ENCODE measurements at places on chromosomes 5 and 9.

DNA sequence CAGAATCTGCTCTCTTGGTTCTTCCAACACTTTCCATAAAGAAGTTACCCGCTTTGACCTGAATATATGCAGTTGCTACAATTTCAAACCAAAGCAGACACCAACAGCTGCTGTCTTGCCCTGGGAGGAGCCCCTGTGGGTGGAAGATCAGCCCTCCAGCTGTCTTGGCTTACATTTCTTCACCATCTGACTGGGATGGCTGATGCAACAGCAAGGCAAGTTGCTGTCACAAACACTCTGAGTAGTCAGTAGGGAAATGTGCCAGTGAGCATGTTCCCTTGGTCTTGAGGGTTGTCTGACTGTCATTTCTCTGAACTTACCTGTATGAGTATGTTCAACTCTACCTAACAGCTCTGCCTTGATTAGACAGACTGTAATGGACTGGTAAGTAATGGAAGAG, 152.9 kb downstream of the SGCD start:
- peak; percentile 52 for DNase-seq
- peaks cover 5% of the 10 kb centered on the region for H3K4me1 ChIP-seq
- no peak overlapping the region for H3K4me3 ChIP-seq
- no peaks in the 10 kb centered on the region for H3K27me3 ChIP-seq
- peak overlapping the region; percentile 42 for H3K27ac ChIP-seq

- DNase-seq, result no peak
- H3K4me3 ChIP-seq, result no peak overlapping the region
- H3K27me3 ChIP-seq, result no peaks in the 10 kb centered on the region
- no peak overlapping the region for H3K27ac ChIP-seq
- H3K4me1 ChIP-seq, result no peaks in the 10 kb centered on the region
These were observed 128.9 kb downstream of the PDE8B start for GRCh38 chr5:77339337-77339890.

- no peaks in the 10 kb centered on the region for H3K4me1 ChIP-seq
- DNase-seq, result no peak
- no peak overlapping the region for H3K4me3 ChIP-seq
These were observed 59.2 kb upstream of the IRX2 start for GRCh38 chr5:2810644-2811043.

GRCh38 chr5:168875832-168876231, 296.7 kb upstream of the PANK3 start:
- H3K27me3 ChIP-seq, result peaks cover 12% of the 10 kb centered on the region
- DNase-seq, result no peak
- no peak overlapping the region for H3K27ac ChIP-seq

- no peak within 1 kb of the TSS for H3K27ac ChIP-seq
- peaks cover 27% of the 10 kb centered on the region for H3K27me3 ChIP-seq
- H3K4me1 ChIP-seq, result no peaks in the 10 kb centered on the region
- DNase-seq, result no peak
- H3K36me3 ChIP-seq, result no peaks in the 10 kb centered on the region
These were observed at the start of gene SLC46A2 for GRCh38 chr9:112890106-112891081. SLC46A2 (minus strand) TSS chr9:112890876; CDS start chr9:112890681, 195 bp downstream.

DNA sequence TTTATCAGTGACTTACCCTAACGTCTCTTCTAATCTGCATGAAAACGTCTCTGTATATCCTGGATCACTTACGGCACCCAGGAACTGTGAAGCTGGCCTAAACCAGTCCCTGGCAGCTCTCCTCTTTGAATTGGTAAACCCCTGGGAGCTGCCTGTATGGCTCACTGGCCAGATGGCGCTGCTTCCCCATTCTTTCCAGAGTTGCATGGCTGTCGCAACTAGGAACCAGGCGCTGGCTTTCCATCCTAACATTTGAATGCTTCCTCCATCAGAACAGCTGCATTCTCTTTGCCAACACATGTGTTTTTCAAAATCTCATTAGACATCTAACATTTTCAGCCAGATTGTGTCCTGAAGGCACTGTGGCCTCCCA, 8.0 kb upstream of the PCA3 start:
- H3K4me3 ChIP-seq, result no peak overlapping the region
- H3K27me3 ChIP-seq, result peaks cover 3% of the 10 kb centered on the region
- H3K27ac ChIP-seq, result no peak overlapping the region
- no peaks in the 10 kb centered on the region for H3K36me3 ChIP-seq
- DNase-seq, result no peak

DNA sequence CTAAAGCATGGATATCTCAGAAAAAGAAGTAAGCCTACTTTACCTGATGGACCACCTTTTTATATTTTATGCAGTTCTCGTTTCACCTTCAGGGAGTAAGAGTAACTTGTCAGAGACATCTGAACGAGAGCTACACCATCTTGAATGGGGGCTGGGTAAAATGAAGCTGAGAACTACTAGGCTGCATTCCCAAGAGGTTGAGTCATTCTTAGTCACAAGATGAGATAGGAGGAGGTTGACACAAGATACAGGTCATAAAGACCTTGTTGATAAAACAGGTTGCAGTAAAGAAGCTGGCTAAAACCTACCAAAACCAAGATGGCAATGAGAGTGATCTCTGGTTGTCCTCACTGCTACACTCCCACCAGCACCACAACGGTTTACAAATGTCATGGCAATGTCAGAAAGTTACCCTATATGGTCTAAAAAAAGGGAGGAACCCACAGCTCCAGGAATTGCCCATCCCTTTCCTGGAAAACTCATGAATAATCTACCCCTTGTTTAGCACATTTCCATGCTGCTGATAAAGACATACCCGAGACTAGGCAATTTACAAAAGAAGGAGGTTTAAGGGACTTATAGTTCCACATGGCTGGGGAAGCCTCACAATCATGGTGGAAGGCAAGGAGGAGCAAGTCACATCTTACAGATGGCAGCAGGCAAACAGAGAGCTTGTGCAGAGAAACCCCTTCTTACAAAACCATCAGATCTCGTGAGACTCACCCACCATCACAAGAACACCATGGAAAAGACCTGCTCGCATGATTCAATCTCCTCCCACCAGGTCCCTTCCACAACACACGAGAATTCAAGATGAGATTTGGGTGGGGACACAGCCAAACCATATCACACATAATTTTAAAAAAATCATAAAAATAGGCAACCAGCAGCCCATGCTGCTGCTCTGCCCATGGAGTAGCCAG, 62.5 kb downstream of the GIN1 start:
- DNase-seq, result no peak
- peaks cover 4% of the 10 kb centered on the region for H3K4me1 ChIP-seq
- H3K27ac ChIP-seq, result no peak overlapping the region

- no peaks in the 10 kb centered on the region for H3K36me3 ChIP-seq
- no peak for DNase-seq
- peaks cover 41% of the 10 kb centered on the region for H3K4me1 ChIP-seq
- H3K27ac ChIP-seq, result peak overlapping the region; percentile 85
- H3K4me3 ChIP-seq, result peak overlapping the region; percentile 86
These were observed 1.1 kb upstream of the TSPAN17 start for GRCh38 chr5:176646049-176646706.

DNA sequence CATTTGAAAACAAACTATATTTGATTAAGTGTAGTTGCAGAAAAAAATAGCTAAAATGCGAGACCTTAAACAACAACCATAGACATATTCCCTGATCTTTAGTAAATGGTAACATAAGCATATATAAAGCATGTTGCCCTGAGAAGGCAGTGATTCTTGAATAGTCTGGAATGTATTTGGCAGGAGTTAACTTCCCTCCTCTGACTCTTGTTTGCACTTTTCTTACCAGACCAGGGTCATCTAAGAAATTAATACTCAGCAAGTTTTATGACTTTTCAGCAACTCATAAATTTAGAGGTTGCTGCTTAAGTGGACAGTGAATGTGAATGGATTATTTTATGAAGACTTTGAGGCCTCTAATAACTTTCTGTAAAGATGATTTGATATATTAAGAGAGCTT, 55.3 kb upstream of the NUDT12 start:
- DNase-seq, result no peak
- H3K4me3 ChIP-seq, result no peak overlapping the region
- no peaks in the 10 kb centered on the region for H3K4me1 ChIP-seq
- H3K27ac ChIP-seq, result no peak overlapping the region

- no peaks in the 10 kb centered on the region for H3K4me1 ChIP-seq
- no peaks in the 10 kb centered on the region for H3K36me3 ChIP-seq
- no peak overlapping the region for H3K4me3 ChIP-seq
- DNase-seq, result no peak
- H3K27ac ChIP-seq, result no peak overlapping the region
- H3K27me3 ChIP-seq, result no peaks in the 10 kb centered on the region
These were observed 376.0 kb upstream of the IRX2 start for GRCh38 chr5:3127423-3127911.

- no peaks in the 10 kb centered on the region for H3K27me3 ChIP-seq
- no peaks in the 10 kb centered on the region for H3K36me3 ChIP-seq
- H3K4me3 ChIP-seq, result no peak overlapping the region
- H3K4me1 ChIP-seq, result peaks cover 56% of the 10 kb centered on the region
These were observed 18.8 kb downstream of the BICD2 start for GRCh38 chr9:92745881-92746280.

- no peaks in the 10 kb centered on the region for H3K36me3 ChIP-seq
- no peak overlapping the region for H3K4me3 ChIP-seq
- H3K4me1 ChIP-seq, result no peaks in the 10 kb centered on the region
- DNase-seq, result no peak
- H3K27ac ChIP-seq, result no peak overlapping the region
- H3K27me3 ChIP-seq, result no peaks in the 10 kb centered on the region
These were observed 22.2 kb downstream of the LURAP1L start for GRCh38 chr9:12797037-12797436.

DNA sequence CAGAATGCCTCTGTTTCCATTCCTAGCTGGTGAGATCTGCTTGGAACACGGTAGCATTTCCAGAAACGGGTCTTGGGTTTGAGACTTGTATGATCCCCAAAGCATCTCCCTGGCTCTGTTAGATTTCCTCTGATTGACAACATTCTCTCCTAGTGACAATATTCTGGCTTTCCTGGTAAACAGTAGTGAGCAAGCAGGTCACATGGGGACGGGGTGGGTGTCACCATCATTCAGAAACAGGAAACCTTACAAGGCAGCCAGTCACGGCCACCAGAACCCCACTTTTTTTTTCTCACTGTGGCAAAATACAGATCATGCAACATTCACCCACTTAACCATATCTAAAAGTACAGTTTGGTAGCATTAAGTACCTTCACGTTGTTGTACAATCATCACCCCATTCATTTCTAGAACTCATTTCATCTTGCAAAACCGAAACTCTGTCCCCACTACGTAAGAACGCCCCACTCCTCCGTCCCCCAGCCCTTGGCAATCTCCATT, 90.1 kb upstream of the LMX1B start:
- peak overlapping the region; percentile 19 for H3K27ac ChIP-seq
- no peaks in the 10 kb centered on the region for H3K36me3 ChIP-seq
- peak; percentile 77 for DNase-seq
- no peak overlapping the region for H3K4me3 ChIP-seq
- peaks cover 21% of the 10 kb centered on the region for H3K27me3 ChIP-seq

DNA sequence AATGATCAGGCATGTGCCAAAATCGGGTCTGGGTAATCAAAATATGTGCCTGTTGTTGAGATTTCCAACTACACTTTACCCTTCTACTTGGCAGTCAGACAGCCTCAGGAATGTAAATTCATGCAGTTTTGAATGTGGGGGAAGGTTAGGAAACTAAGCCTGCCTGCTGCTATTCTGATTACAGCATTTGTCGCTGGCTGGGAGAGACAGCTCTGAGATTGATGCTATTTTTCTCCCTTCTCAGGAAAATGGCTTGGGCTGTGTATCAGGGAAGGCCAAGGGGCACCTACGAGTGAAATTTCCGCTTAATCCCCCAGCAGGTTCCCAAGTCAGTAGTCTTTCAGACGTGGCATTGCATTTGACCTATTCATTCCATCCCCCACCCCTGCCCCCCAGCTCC, 3.6 kb upstream of the RGS7BP start:
- no peak for DNase-seq
- H3K27ac ChIP-seq, result no peak overlapping the region
- no peak overlapping the region for H3K4me3 ChIP-seq
- H3K4me1 ChIP-seq, result peaks cover 6% of the 10 kb centered on the region

DNA sequence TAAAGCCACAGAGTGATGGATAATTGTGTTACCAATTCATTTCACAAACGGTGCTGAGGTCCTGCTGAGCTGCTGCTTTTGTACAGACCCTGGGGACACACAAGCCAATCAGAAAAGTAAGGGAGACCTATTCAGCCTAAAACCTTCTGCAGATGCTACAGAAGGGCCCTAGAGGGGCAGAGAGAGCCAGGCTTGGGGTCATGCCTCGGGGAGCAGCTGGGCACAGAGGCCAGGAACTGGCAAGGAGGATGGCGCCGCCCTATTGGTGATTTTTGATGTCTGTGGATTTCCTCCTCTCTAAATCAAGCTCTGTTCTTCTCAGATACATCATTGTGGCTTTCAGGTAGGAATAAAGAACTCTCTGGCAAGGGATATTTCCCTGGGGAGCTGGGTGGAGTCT, 181.9 kb downstream of the ZNF462 start:
- H3K4me1 ChIP-seq, result no peaks in the 10 kb centered on the region
- H3K36me3 ChIP-seq, result no peaks in the 10 kb centered on the region
- no peak overlapping the region for H3K4me3 ChIP-seq
- H3K27me3 ChIP-seq, result no peaks in the 10 kb centered on the region

DNA sequence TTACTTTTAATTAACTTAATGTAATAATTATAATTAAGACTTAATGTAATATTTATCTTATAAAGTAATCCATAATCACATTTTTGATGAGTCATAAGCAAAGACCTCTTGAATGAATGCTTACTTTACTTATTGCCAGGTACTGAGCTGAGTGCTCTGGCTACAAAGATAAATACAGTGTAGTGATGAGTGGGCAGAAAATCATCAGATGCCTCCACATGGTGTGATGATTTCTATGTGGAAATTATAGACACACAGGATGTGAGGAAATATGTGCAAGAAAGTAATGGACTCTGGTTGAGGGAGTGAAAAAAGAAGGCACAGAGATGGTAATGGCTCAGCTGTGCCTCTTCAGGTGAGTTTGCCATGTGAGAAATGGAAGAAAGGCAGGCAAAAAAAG, 422.6 kb upstream of the CD180 start:
- H3K36me3 ChIP-seq, result no peaks in the 10 kb centered on the region
- H3K4me3 ChIP-seq, result no peak overlapping the region
- DNase-seq, result no peak
- H3K27me3 ChIP-seq, result no peaks in the 10 kb centered on the region
- H3K27ac ChIP-seq, result no peak overlapping the region

- H3K27me3 ChIP-seq, result no peaks in the 10 kb centered on the region
- no peak overlapping the region for H3K4me3 ChIP-seq
- DNase-seq, result no peak
These were observed 29.9 kb downstream of the SEMA6A start for GRCh38 chr5:116544531-116545241.

- H3K36me3 ChIP-seq, result no peaks in the 10 kb centered on the region
- no peak overlapping the region for H3K27ac ChIP-seq
- H3K4me3 ChIP-seq, result peak overlapping the region; percentile 63
- H3K27me3 ChIP-seq, result peaks cover 21% of the 10 kb centered on the region
These were observed 70.6 kb downstream of the C9orf50 start for GRCh38 chr9:129550199-129550839.

GRCh38 chr5:143192191-143192900, 211.1 kb downstream of the NR3C1 start:
- H3K27me3 ChIP-seq, result no peaks in the 10 kb centered on the region
- H3K4me1 ChIP-seq, result peaks cover 32% of the 10 kb centered on the region
- peaks cover 10% of the 10 kb centered on the region for H3K36me3 ChIP-seq
- DNase-seq, result no peak
- H3K27ac ChIP-seq, result no peak overlapping the region

Measured in activated CD4-positive, alpha-beta memory T cell treated with anti-CD3 and anti-CD28 coated beads for 36 hours (primary cell).